ENCODE measurements at places on chromosomes 1 and 21.

GRCh38 chr1:182121787-182122186 is 60.3 kb upstream of the ZNF648 start:
- DNase-seq = no peak

- no peak for DNase-seq
These were observed 18.4 kb upstream of the PLEKHG5 start for GRCh38 chr1:6509919-6510291.

- no peak for DNase-seq
These were observed at the start of gene VCAM1 for GRCh38 chr1:100719490-100719889. Gene VCAM1 (plus strand): TSS chr1:100719742. CDS start chr1:100719861, 119 bp downstream.

DNA sequence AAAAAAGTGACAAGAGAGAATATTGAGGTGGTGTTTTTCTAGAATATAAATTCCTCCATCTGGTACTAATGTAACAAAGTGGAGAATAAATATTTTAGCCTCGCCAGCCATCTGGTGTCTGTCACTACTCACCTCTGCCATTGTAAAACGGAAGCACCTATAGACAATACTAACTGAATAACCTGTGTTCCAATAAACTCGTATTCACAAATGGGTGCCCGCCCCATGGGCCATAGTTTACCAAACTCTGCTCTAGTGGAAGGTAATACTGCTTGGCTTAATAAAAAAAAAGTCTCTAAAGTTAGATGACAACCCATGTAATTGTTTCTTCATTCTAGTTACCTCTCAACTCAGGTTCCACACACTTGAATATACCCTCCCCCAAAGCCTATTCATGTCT is 8.1 kb downstream of the MIS18A start:
- no peak for DNase-seq

GRCh38 chr21:38741092-38741949 is 64.4 kb upstream of the ETS2 start:
- DNase-seq = no peak

- DNase-seq = peak; percentile 93
These were observed 78.1 kb downstream of the DHRS3 start for GRCh38 chr1:12539705-12540579.

- no peak for DNase-seq
These were observed 32.9 kb upstream of the SNX27 start for GRCh38 chr1:151578941-151579340.

DNA sequence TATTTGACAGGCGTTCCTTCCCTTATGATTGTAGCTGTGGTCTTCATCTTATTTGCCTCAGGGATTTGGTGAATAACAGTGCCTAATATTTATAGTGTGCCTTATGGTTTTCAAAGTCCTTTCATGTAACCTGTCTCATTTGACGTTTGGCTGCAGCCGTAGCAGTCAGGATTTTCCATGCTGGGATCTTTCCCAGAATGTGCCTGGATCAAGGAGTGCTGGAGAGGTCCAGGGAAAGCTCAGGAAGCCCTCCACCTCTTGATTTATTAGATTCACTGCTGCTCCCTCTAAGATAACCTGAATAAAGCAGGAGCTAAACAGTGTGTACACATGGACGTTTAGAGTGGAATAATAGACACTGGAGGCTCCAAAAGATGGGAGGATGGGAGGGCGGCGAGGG is 5.2 kb downstream of the C1orf21 start:
- no peak for DNase-seq

- no peak for DNase-seq
These were observed 20.7 kb upstream of the CHIA start for GRCh38 chr1:111269825-111270406.

- DNase-seq = no peak
These were observed 17.5 kb upstream of the FAM43B start for GRCh38 chr1:20534659-20535417.

GRCh38 chr1:247212627-247213617 is 41.1 kb upstream of the ZNF124 start:
- no peak for DNase-seq

DNA sequence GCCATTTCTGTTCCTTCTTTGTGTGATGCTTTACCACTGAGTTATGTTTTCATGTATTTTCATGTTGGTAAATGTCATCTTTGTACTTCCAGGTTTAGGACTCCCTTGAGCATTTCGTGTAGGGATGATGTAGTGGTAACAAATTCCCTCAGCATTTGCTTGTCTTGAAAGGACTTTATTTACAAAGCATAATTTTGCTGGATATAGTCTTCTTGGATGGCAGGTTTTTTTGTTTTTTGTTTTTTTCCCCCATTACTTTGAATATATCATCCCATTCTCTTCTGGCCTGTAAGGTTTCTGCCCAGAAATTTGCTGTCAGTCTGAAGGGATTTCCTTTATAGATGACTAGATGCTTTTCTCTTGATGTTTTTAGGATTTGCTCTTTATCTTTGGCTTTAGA is 133.4 kb downstream of the PCBP3 start:
- DNase-seq = no peak

Measured in AG20443 (cell line).